ENCODE measurements at places on chromosomes 1 and 21.

GRCh38 chr1:117512728-117513321 is 93.0 kb upstream of the TENT5C start:
- DNase-seq = peak; percentile 34

DNA sequence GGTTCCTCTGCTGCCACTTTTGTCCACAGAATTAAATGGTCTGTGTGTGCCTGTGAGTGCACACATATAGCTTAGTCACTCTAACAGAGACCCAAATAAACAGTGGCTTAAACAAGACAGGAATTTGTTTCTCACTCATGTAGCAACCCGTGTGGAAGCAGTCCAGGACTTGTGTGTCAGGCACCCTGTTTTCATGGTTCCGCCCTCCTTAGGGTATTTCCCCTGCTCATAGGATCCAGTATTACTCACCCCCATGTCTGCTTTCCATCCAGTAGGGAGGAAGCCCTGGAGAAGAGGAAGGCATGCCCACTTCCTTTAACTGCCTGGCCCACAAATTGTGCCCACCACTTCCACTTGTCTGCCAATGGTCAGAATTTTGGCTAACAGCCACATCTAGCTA is 41.3 kb upstream of the TACSTD2 start:
- peak; percentile 50 for DNase-seq

DNA sequence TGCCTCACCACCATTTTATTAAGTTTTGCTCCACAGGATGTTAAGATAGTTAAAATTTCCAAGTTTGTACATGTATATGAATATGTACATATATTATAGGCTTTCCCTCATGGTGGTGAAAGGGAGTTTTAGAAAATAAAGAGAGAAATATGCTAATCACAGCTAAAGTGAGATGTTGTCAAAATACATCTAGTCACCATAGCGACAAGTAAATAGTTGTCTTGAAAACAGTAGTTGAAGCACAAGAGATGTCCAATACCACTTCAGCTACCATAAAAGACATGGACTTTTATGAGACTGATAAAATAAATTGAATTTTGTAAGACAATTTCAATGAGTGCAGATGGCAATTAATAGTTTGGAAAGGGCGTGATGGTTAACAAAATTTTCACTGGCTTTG is 1600.0 kb downstream of the BRINP3 start:
- no peak for DNase-seq

- DNase-seq = no peak
Measured at GRCh38 chr21:29586696-29587095, 288.0 kb downstream of the BACH1 start.

- DNase-seq = no peak
Measured at GRCh38 chr1:34324879-34325440, 148.3 kb downstream of the C1orf94 start.

DNA sequence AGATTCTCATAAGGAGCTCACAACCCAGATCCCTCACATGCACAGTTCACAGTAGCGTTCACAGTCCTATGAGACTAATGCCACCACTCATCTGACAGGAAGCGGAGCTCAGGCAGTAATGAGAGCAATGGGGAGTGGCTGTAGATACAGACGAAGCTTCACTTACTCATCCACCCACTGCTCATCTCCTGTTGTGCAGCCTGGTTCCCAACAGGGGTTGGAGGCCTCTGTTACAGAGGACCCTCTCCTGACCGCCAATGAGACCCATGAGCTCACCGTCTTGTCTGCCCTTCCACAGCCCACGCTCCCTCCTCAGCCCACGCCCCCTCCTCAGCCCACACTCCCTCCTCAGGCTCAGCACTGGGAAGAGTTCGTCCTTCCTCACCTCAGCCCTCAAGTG is 39.6 kb downstream of the RSPH1 start:
- peak; percentile 62 for DNase-seq

GRCh38 chr1:232368821-232369321 is 261.1 kb downstream of the SIPA1L2 start:
- DNase-seq = no peak

DNA sequence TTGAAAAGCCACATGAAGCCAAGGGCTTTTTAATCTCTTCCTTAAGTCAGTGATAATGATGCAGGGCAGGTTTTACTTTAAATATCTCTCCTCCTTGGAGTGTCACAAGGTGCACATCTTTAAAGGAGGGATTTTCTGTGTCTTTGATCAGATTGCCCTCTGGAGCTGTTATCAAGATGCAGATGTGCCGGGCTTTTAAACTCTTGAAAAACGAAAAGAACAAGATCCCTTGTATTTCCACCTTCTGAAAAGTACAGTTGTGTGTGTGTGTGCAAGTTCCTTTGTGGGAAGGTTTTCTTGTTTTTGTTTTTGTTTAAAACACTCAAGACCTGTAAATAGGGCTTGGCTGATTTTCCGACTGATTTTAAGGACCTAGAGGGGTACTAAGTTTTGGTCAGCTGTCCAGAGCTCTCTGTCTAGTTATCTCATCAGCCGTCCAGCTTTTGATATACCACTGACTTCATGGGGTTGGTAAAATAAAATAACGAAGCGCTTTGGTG is 1.6 kb downstream of the MARK1 start:
- DNase-seq = no peak

GRCh38 chr1:161772397-161772796 is 6.3 kb downstream of the ATF6 start:
- DNase-seq = peak; percentile 62

GRCh38 chr1:51736702-51737101 is 119.8 kb downstream of the OSBPL9 start:
- DNase-seq = peak; percentile 36

GRCh38 chr1:59025201-59025600 is 241.4 kb upstream of the JUN start:
- peak; percentile 29 for DNase-seq

- no peak for DNase-seq
Measured at GRCh38 chr1:227038401-227038800, 98.3 kb downstream of the COQ8A start.

- DNase-seq = peak; percentile 26
Measured at GRCh38 chr1:9373619-9374018, 80.9 kb downstream of the SPSB1 start.

DNA sequence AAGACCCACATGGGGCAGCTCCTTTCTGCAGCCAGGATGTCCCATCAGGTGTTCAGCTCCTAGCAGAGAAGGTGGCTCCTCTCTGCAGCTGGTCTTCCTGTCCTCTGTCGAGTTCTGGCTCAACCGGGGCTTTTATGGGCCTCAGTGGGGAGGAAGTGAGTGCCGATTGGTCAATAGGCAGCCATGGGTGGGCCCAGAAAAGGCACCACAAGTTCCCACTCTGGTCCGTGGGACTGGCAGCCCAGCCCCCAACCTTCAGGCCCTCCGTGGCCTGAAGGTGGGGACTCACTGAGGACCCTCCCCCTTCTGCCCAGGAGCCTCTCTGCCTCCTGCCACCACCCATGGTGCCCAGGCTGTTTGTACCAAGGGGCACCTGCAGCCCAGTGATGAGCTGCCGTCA is 161.7 kb upstream of the DUSP10 start:
- no peak for DNase-seq

DNA sequence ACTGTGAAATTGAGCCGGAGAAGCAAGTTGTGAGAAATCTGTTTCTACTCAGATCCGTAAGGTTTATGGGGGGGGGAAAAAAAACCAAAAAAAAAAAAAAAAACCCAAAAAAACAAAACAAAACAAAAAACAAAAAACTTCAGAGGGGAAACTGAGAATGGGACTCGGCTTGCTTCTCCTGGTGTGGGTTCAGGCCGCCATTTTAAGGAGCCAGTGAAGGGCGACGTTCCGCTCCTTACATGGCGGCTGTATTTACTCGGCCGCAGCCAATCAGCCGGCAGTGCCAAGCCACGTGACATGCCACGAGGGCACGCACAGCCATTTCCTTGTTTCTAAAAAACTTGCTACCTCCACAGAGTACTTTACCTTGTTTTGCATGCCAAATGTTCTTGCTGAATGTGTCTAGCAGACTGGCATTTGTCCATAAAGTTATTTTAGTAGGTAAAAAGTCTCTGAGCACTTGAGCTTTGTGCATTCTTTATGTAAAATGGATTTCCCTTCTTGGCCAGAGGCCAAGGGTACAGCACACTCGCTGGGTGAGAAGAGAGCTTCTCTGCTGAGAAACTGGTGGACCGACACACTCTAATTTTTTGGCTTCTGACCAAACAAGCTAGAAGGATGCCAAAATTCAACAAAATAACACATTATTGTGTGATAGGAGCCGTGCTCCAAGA is 101.8 kb downstream of the NFIA start:
- DNase-seq = no peak

DNA sequence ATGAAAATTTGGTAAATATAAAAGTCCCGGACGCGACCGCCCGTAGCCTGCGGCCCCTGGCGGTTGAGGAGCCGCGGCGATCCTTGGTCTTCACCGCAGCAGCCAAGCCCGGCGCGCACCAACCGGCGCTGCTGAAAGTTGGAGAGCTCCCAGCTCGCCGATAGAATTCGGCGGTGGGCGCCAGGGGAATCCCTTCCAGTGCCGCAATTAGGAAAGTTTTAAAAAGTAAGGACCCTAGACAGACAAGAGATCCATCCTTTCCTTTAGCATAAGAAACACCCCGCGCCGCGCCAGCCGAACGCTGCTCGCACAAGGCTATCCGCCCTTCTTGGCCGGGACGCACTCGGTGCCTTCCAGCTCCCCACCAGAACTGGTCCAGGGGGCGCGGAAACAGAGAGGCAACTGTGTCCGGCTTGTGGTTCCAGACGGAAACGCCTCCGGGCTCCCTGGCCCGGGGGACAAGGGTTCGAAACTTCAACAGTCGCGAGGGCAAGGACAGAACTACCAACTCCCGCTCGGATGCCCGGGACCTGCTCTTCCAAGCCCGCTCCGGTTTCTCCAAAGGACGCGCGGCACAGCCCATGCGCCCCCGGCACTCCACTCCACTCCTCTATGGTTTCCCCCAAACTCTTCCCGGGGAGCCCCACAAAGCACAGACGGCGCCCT is 1.7 kb downstream of the FAM78B start:
- DNase-seq = no peak

DNA sequence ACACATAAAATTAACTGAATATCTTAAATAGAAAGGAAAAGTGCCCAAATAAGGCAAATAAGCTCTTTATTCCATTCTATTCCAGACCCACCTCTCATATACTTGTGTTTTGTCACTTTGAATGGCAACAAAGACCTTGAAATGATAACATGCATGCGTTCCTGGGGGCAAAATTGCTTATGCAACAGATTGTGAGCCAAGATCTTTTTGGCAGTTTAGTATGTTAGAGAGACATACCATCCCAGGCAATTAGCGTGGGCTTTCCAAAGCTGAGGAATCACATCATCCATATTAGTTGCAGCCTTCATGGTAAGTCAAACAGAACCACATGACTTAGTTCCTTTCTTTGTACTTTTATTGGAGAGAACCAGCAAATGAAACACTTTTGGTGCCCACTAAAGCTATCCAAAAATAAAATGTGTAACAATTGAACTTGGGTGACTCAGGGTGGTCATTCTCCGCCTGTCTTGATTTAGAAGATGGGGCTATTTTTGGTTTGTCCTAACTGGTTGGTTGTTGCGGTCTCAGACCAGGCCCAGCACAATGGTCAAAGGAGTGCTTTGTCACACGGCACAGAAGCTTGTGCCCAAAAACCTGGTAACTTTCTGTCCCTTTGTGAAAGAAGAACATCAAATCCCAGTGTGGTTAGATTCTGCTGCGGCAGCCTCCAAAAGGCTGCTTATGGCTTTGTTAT is 68.7 kb upstream of the ATF3 start:
- no peak for DNase-seq

GRCh38 chr1:201774224-201774982 is 54.6 kb upstream of the IPO9 start:
- no peak for DNase-seq

- DNase-seq = no peak
Measured at GRCh38 chr21:37759777-37760176, 156.5 kb downstream of the KCNJ6 start.

DNA sequence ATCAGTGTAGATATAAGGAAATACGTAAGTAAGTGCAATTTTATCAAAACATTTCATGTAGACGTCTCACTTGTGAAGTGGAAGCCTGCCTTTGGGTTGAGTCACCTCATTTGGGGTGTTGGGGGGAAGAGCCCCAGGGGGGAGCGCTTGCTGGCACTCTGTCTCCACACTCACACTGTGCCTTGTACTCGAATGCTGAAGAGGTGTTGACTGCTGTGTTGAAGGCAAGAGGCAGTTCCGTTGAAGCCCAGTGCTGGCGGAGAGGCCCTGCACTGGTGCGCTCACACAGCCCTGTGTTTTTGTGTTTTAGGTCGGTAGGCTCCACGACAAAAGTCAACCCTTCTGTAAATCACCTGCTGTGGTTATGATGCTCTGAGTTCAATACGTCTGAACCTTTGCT is 131.9 kb upstream of the COL6A1 start:
- DNase-seq = no peak

DNA sequence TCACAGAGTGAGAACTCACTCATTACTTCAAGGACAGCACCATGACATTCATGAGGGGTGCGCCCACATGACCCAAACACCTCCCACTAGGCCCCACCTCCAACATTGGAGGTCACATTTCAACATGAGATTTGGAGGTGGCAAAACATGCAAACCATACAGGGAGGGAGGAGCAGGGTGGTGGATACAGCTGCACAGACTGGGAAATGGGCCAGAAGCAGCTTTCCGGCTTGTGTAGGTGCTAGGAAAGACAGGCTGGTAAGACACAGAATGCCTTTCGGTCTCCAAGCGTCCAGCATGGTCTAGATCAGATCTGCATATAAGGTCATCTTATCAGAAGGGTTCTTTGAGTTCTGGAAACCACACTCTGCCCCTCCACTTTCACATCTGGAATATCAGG is 35.1 kb upstream of the TINAGL1 start:
- DNase-seq = no peak

DNA sequence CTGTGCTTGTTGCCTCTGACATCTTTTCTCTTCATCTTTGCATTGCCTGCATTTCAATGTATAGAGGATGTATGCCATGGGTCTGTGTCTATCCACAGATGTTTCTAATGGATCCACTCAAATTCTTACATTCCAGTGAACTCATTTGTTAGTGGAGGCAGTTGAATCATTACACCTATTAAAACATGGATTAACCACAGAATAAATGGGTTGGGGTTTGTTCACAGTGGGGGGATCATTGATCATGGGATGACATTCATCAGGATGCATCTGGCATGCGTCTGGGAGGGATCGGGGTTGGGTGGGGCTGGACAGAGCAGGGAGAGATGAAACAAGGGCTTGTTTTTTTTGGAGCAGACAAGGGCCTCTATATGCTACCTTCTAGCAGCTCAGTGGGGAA is 182.5 kb downstream of the RHOU start:
- DNase-seq = no peak

DNA sequence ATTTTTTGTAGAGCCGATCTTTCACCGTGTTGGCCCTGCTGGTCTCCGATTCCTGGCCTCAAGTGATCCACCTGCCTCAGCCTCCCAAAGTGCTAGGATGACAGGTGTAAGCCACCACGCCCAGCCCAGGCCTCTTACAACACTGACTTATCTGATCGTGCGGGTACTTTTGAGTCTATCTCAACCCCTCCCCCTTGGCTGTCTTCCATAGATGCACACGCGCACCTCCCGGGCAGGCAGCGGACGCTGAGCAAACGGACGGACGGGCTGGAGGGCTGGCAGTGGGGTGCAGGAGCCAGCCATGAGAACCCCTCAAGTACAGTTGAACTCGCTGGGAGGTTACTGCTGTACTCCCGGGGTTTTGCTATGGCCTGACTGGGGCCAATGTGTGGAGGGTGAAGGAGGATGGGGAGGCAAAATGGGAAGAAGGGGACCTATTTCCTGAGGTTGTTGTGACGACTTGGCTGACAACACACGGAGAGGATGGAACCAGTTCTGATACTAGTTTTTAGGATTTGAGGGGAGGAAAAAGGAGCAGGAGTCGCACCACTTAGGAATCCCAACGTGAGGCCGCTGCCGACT is 959 bp downstream of the CD58 start:
- no peak for DNase-seq
